ENCODE measurements at places on chromosomes 7 and 10. TPM values are rescaled to one million over a fixed set of nuclear protein-coding genes. Genes with fewer than 3 reads are reported as not detected.

GRCh38 chr7:114931656-114932011, 9.7 kb downstream of the MDFIC start:
- DNase-seq, result no peak

GRCh38 chr7:43752411-43752810, 6.1 kb upstream of the BLVRA start:
- no peak for DNase-seq

DNA sequence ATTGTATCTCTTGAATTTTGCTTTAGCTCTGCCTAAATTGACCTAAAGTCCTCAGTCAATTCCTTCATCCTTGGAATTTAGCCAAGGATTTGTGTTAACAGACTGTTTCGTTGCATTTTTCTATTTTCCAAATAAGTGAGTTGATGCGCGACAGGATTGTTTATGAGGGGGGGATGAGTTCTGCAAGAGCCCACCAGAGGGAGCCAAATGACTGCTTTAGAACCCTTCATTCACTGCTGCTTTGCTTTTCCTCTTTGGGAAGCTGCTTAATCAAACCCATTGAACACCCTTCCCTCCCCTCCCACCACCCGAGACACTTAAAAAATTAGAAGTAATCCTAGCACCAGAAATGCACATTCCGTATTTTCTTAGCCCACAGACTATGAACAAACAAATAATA, 33.7 kb upstream of the PTF1A start:
- DNase-seq, result no peak

DNA sequence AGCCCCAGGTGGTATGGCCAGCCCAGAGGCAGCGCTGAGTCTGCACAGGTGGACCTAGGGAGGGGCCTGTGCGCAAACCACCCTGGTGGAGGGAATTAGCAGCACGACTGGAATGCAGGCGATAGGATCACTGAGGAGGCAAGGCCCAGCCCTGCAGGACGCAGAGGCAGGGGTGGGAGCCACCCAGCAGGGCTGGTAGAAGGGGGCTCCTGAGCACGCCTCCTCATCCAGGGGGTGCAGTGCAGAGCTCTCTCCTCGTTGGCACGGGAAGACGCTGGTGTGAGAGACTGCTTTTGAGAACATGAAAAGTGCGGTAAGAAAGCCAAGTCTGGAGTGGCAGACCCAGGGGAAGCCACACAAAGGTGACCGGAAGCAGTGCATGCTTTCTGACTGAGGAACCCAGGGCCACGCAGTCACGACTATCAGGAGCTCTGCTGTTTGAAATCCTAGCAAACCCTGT, 6.0 kb downstream of the FXYD4 start:
- no peak for DNase-seq

DNA sequence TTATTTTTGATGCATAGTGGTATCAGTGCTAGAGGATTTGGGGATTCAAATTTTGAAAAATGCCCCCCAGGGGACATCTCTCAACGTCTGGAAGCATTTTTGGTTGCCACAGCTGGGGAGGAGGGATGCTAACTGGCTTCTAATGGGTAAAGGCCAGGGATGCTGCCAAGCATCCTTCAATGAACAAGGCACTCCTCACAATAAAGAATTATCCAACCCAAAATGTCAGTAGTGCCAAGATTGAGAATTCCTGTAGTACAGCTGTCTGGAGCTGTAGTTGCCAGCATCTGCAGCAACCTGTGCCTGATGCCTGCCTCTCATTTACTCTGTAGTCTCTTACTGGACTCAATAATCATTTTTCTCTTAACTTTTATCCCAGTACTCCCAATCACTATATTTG, 53.5 kb downstream of the SEPTIN7 start:
- no peak for DNase-seq

- no peak for DNase-seq
These were observed 12.2 kb upstream of the PSAP start for GRCh38 chr10:71863203-71863602.

- no peak for DNase-seq
These were observed 35.9 kb upstream of the TUBB8 start for GRCh38 chr10:85044-85443.

DNA sequence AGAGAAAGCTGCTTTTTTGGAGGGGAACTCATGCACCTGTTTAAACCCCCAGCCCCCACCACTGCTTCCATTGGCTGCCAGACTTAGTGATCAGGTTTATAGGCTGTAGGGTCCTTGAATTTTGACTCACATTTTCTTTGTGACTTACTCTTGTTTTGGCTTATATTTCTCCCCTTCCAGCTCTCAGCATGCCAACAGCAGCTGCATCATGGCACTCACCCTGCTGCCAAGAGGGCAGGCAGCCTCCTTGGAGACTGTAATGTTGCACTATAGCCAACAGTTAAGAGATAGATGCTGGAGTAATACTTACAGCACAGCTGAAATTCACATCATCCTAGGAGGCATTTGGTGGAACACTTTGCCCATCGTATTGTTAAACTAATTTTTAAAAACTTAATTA, 98.0 kb upstream of the GLCCI1 start:
- DNase-seq, result no peak

DNA sequence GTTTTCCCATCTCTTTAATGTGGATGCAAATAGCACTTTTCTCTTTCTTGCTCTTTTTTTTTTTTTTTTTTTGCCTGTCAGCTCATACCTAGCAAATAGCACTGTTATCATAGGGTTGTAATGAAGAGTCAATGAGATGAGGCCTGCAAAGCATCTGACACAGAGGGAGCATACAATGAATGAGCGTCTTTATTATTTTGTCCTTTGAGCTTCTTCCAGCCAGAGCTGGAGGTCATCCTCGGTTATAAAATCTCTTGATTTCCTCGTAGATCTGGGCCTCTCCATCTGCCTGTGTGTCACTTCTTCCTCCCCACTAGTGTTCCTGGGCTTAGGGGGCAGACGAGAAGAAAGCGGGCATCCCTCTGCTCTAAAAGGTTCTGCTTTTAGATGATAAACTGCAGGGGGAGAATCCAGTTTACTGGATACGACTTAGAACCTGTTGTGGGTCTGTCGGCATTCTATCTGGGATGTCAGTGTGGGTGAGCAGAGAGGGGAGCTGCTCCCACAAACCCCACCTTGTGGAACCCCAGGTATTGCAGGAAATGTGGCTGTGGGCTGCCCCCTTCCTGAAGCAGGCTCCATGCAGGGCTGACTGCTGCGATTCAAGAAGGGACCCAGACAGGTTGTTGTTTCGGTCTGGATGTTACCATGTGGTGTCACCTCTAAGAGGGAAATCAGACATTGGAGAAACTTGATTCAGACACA, 135.8 kb upstream of the GPR26 start:
- no peak for DNase-seq

DNA sequence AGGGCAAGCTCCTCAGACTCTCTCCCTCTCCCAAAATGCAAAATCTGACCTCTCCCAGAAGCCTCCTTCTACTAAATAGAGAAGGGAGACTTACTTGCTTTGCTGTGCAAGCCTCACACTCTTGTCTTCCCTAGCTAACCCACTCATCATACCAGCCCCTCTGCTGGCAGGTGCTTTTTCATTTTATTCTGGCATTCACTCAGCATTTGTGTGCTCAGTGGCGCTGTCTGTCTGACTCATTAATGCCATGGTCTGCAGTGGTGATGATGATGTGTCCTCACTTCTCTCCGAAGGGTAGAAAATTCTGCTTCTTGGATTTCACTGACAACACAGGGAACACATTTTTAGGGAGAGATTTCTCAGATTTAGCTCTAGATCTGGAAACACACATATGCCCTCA, 22.0 kb upstream of the BTRC start:
- no peak for DNase-seq

GRCh38 chr10:67841737-67842136, 3.7 kb upstream of the DNAJC12 start:
- no peak for DNase-seq

DNA sequence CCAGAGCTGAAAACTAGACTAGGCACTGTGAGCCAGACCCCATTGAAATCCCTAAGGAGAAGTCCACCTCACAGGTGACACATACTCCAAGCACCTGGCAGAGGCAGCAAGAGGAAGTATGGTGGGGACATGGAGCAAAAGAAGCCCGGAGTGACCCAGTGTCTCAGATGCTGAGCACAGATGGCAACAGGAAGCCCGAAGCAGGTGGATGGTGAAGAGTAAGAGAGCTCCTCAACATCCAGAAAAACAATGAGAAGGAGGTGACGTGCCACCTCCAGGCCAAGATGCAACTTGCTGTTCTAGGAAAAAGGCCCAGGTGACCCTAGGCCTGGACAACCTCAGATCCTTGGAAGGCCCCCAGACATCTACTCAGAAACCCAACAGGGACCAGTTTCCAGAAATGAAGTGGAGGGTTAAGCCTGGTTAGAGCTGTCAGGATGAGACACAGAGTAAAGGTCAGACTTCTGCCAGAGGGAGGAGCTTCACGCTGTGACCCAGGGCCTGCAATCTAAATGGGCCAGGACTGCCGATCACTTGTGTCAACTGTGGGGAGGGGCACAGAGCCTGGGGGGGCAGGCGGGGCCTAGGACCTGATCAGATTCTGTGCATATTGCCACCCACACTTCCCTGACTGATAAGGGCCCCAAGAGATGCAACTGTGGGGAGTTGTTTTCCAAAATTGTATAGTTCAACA, 2.4 kb upstream of the COBL start:
- DNase-seq, result no peak

Gene GHRHR
- total RNA-seq, result not detected

Gene TMEM273
- total RNA-seq, result 9.6 TPM

Gene PLCE1
- total RNA-seq, result 23.4 TPM

Gene CALML5
- not detected for total RNA-seq

Gene CFTR
- total RNA-seq, result 0.28 TPM
